Diencephalon (tissue), 1 donor: ENCODE measurements at places on chromosomes 5 and 9. TPM values are rescaled to one million over a fixed set of nuclear protein-coding genes. Genes with fewer than 3 reads are reported as not detected.

IL13 gene
- total RNA-seq: not detected

RELL2 gene
- total RNA-seq: 18.9 TPM

CA9 gene
- total RNA-seq: 1.2 TPM

LRRTM2 gene
- total RNA-seq: 67.6 TPM

GLRA1 gene
- total RNA-seq: 5.5 TPM

PDE8B gene
- total RNA-seq: 15.5 TPM
